ENCODE measurements at places on chromosomes 5 and 9.

DNA sequence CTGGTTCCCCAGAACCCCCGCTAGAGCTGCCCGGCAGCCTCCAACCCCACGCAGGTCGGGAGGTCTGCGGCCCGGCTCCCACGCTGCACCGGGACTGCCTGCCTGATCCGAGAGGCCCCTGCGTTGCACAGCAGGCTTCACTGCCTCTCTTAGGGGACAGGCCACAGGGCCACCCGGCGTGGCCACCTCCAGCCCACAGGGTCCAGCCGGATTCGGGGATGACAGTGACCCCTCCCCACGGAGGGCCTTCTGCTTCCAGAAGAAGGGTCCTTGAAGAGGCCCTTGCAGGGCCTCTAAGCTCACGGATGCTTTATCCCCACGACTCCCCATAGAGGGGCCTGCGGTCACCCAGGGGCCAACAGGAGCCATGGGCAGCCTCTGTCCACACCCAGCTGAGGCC lies 66.1 kb upstream of the PPP1R26 start:
- DNase-seq = no peak

- DNase-seq = peak; percentile 22
Measured at GRCh38 chr9:613771-614347, 227.6 kb upstream of the DMRT1 start.

DNA sequence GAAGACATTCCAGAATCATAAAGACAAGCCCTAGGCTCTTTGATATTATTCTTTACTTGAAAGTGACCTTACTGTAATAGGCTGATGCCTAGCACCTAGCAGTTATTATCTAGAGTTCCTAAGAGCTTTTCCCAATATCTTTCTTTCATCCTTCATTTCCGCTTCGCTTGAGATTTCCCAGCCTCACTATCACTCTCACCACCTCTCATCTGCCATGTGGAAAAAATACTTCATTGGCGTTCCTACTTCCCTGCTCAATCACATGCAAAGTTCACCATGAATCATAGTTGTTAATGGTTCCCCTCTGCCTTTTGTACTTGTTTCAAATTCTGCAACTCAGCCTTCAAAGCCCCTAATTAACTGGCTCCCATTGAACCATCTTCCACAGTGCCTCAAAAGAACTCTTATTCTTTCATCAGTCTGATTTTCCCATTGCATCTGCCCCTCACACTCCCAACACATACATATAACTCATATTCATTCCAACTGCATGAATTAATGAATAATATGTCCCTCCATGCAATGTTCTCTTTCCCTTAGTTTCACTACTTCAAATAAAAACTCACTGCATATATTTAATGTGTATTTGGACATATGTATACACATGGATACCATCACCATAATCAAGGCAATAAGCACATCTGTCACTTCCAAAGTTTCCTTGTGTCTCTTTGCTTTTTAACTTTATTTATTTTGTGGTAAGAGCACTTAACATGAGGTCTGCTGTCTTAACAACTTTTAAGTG lies 221.6 kb downstream of the PARP8 start:
- no peak for DNase-seq

DNA sequence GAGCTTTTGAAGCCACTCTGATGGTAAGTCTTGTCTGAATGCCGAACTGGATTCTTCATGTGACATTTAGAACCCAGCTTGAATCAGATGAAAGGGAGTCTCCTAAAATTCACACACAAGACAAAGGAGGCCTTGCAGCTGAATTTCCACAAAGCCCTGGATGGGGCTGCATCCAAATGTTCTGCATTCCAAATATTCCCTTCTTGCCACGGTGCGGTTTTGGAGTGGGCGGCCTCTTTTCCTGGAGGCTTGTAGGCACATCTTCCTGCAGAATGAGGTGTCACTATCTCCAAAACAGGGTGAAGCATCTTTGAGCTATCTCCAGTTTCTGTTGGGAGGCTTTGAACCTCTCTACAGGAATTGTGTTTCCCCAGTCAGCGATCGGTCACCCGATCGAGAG lies 342.7 kb downstream of the ARHGEF28 start:
- no peak for DNase-seq

GRCh38 chr9:107462691-107463090 lies 26.9 kb downstream of the KLF4 start:
- DNase-seq = no peak

DNA sequence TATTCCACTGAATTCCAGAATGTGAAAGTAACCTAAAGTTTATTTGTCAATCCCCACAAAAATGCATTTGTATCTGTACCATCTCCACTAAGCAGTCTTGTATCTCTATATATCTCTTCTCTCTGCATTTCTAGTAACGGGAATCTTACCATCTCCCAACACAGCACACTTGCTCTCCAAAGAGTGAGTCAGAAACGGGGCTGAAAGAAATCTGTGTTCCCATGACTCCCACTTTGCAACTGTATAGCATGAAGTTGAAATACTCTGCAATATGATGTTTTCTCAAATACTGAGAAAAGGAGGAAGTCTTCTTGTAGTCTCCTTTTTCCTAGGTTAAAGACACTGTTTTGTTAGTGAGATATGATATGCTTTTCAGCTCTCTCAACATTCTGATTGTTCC lies 848.8 kb upstream of the ACO1 start:
- DNase-seq = no peak

GRCh38 chr5:139669662-139670368 lies 21.7 kb downstream of the CXXC5 start:
- no peak for DNase-seq

DNA sequence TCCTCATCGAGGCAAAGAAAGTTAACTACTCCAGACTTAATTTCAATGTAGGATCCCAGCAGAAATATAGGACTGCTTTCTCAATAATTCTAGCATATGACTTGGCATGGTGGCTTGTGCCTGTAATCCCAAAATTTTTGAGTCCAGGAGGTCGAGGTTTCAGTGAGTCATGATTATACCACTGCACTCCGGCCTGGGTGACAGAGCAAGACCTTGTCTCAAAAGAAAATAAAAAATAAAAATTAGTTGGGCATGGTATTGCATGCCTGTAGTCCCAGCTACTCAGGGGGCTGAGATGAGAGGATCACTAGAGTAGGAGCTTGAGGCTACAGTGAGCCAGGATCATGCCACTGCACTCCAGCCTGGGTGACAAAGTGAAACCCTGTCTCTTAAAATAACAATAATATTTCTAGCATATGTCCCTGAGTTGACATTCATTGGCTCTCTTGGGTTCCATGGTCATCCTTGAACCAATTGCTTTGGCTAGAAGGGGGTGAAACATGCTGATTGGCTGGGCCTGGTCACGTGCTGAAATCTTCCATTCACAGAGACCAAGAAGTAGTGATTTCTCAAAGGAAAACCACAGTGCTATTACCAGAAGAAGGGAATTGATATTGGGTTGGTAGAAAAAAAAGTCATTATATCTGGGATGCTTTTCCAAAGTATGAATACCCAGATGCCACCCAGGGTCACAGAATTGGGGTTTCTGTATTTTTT lies 31.6 kb upstream of the GARNL3 start:
- no peak for DNase-seq

DNA sequence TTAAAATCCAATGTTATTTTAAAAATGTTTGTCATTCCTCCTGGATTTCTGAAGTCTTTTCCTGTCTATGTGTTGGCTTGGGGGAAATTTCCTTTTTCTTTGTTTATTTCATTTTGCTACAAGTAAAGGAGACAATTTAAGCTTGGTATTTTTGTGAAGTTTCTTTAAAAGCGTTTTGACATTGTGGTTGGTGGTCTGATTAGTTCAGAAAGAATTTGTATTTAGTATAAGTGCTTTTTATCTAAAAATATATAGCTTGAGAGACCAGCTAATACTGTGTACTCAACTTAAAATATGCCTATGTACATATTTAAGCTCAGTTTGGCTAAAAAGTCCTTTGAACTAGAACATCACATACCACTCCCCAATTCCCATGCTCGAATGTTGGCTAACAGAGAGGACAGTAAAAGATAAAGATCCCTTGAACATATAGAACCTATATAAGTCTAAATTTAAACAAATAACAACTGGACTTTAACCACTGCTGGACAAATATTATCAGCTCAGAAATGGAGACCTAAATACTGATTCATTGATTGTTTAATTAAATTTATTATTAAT lies 237.6 kb downstream of the TLE4 start:
- no peak for DNase-seq

DNA sequence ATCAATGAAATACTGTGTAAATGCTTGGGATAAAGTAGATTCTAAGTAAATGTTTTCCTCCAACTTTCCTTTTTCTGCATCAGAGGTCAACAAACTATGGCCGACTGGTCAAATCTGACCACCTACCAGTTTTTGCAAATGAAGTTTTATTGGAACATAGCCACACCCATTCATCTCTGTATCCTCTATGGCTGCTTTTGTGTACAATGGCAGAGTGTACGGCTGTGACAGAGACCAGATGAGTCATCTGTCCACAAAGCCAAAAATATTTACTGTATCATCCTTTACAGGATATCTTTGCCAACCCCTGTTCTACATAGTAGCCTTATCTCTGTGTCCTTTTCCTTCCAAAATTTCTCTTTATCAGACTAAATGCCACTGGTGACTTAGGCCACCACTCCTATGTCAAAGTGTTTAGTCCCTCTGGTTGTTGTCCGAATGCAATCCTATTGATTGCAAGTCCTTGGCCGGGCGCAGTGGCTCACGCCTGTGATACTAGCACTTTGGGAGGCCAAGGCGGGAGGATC lies 218.4 kb upstream of the KLF4 start:
- DNase-seq = no peak

DNA sequence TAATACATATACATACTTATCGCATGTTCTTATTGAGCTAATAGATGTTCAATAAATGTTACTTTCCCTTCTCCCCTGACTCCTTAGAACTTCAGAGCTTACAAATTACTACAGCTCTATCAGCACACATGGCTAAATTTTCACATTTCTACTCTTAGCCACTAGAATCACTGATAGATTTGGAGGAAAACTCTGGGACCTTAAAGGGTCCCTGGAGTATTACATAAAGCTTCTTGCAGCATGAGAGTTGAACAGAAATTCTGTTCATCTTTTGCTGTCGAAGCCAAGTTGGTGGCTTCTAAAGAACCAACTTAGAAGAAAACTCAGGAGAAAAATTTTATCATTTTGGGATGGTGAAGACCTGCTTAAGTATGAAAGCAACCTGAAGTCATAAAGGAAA lies 15.5 kb downstream of the B4GALT1 start:
- DNase-seq = no peak

DNA sequence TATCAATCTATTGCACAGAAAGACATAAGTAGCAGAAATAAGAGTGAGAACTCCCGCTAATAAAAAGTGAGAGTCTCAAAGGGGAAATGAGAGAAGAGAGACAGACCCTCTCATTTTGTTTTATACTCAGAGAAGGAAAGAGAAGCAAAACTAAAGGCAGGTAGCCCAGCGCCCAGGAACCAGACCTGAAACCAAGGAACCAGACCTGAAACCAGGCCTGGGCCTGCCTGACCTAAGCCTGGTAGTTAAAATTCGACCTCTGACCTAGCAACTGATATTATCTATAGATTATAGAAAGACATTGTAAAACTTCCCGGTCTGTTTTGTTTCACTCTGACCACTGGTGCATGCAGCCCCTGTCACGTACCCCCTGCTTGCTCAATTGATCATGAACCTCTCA lies 134.5 kb upstream of the SEMA6A start:
- no peak for DNase-seq

GRCh38 chr5:122322801-122323548 lies 10.9 kb downstream of the SNCAIP start:
- DNase-seq = peak; percentile 46

- DNase-seq = no peak
Measured at GRCh38 chr9:71146511-71146910, 25.1 kb upstream of the TRPM3 start.

DNA sequence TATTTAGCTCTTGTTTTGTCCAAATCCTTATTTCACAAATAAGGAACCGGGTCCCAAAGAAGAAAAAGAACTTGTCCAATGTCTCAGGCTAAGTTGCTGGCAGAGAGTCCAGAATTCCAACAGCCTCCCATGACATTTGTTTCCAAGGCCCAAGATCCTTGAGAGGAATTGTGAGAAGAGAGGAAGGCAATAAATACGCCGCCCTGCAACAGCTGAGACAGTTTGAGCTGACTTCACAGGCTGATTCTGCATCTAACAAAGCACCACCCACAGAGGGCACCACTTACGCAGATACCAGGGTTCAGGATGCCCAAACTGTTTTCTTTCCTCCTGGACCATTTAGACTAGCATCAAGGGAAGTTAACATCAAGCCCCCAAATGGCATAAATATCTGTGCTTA lies 211.3 kb downstream of the FAM114A2 start:
- no peak for DNase-seq

DNA sequence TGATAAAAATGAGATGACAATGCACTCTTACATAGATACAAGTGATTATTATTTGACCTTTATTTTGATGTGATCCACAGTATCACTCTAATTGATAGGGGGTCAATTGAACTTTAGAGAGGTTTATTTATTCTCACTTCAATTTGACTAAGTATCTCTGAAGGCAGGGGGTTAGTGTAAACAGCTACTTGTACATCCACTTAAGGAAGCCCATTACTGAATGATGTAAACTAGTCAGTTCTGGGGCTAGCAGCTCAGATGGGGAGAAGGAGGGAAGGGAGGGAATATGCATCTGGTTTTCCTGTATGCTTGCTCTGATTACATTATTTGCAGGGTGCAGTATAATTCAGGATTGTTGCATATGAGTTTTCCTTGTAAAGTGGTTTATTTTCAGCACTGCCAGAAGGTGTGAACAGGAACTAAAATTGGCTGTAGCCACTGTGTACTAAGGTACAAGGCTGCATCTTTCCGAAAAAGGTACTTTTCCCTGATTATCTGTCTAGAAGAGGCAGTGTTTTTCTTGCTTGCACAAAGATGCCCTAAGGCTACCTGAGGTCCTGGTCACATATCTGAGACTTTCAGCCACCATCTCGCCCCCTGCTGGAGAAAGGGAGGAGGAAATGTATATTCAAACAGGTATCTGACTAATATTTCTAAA lies 51.2 kb downstream of the MRPS27 start:
- peak; percentile 12 for DNase-seq

DNA sequence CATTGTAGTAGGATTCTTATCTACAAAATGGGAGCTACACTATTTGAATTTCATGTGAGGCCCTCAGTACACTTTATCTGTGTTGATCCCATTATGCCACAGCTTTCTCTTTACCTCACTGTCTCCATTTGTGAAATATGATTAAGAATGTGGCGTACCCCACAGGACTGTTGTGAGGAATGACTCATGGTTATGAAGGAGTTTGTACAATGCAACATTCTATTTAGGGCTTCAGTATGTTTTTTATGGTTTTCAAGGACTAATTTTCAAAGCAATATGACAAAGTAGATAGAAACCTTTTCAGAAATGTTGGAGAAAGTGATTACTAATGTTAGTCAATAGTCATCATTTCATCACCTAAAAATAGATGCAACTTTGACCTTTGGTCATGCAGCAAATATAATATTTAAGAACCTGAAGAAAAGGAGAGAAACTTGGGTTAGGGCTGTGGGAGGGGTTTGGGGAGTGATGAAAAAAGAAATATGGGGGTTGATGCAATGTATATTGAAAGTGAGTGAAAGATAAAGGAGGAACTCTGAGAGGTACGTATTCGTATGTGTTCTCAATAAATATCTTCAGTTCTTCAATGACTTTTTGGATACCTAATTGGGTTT lies 53.7 kb upstream of the PIP5K1B start:
- no peak for DNase-seq

- no peak for DNase-seq
Measured at GRCh38 chr5:14509556-14509955, 72.0 kb upstream of the OTULINL start.

- DNase-seq = no peak
Measured at GRCh38 chr5:91125916-91126315, 257.2 kb downstream of the ARRDC3 start.
